HepG2 (cell line): ENCODE measurements at places on chromosomes 6 and 20. TPM values are rescaled to one million over a fixed set of nuclear protein-coding genes. Genes with fewer than 3 reads are reported as not detected.

DNA sequence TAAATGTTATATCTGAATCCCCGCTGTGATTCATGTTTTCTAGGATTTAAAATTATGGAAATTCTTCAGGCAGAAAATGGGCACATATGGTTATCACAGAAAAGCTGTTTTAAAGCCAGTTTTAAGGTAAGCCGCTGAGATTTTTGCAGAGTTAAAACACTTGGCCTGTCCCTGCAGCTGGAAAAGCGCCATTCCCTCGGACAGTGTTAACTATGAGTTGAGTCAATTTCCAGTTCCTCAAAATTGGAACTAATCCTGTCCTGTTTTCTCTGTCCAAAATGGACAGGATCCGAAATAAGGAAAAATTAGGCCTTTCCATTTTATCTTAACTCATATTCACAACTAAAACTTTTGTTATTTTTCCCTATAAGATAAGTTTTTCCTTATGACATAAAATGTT is 225.2 kb downstream of the SAMD5 start:
- DNase-seq, result no peak

- DNase-seq, result peak; percentile 69
Measured at GRCh38 chr6:142376800-142377496, 75.1 kb downstream of the ADGRG6 start.

DNA sequence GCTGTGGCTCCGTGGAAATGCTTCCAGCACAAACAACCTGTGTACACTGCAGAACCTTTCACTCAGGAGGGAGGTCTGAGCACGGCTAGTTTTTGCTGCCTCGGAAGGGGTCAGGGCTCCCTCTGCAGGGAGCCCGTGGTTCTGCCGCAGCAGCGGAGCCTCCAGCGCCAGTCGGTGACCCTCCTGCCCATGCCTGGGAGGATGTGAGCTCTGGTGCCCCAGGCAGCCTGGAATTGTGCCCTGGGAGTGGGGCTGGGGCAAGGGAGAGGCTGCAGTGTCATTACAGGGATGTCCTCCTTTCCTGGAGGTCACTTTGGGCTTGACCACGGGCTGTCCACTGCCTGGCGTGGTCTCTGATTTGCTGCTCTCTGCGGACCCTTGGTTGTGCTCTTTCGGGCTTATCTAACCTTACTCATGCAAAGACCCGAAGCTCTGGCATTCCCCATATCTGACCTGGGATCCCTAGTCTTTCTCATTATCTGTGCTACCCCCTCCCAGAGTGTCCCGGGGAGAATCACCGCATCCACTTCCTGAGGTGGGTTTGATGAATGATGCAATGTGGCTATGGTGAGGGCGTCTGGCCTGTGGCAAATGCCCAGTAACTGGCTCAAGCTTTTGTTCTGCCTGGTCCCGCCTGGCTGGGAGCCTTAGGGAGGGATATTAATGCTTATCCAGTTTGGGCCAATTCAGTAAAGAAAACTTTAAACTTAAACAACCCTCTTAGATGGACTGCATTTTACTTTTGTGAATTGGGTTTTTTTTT is 59.6 kb upstream of the TAGAP start:
- peak; percentile 23 for DNase-seq

DNA sequence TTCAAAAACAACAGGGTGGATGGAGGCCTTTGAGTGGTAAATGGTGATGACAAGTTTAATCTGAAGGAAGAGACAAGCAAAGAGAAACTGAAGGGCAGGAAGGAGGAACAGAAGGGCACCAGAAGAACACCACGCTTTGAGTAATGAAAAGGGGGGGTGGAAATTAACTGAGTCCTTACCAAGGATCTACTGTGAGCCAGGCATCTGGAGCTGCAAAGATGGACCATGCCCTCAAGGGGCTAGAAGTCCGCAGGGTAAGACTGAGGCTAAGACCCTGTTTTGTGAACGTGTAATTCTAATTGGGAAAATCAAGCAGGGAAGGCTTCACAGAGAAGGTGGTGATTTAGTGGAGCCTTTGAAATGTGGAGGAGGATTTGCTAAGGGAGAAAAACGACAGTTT is 1.6 kb downstream of the NDRG3 start:
- DNase-seq, result no peak

DNA sequence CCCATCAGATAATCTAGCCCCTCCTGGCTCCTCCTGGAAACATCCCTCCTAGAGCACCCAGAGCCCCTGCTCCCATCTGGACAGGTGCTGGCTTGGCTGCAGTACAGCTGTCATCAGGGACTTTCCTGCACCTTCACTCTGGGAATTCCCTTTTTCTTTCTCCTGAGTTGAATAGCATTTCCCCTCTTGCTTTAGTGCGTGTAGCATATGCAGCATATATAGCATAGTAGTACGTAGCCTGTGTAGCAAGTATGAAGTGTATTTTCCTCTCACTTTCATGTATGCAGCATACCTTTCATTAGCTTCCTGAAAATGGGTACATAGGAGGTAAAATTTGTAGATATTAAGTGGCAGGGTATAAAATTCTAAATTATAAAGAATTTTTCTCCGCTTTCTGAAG is 352.9 kb downstream of the ESR1 start:
- DNase-seq, result no peak

INSM1 gene
- not detected in 2 replicates for polyA plus RNA-seq

- DNase-seq, result no peak
Measured at GRCh38 chr6:34062156-34062555, 83.7 kb downstream of the GRM4 start.

RALGAPA2 gene
- polyA plus RNA-seq, result 13.8 and 15.7 TPM in 2 replicates

ELOVL4 gene
- not detected in 2 replicates for polyA plus RNA-seq

TFEB gene
- 18.7 and 21.6 TPM in 2 replicates for polyA plus RNA-seq

- DNase-seq, result peak; percentile 7
Measured at GRCh38 chr6:169162752-169163407, 90.8 kb downstream of the THBS2 start.

DNA sequence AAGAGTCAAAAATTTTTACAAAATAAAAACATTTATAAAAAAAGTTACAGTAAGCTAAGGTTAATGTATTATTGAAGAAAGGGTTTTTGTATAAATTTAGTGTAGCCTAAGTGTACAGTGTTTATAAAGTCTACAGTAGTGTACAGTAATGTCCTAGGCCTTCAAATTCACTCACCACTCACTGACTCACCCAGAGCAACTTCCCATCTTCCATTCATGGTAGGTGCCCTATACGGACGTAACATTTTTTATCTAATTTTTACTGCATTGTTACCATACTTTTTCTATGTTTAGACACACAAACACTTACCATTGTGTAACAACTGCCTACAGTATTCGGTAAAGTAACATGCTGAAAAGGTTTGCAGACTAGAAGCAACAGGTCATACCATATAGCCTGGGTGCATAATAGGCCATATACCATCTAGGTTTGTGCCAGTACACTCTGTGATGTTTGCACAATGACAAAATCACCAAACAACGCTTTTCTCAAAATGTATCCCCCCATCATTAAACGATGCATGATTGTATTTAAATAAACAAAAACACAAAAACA is 6.0 kb downstream of the MTFR2 start:
- no peak for DNase-seq

CCN2 gene
- 316 and 375 TPM in 2 replicates for polyA plus RNA-seq

GRCh38 chr6:134714679-134715078 is 235.2 kb downstream of the ALDH8A1 start:
- no peak for DNase-seq

GRCh38 chr6:46918806-46919205 is 2.9 kb downstream of the ADGRF5 start:
- DNase-seq, result no peak

- peak; percentile 10 for DNase-seq
Measured at GRCh38 chr20:6665621-6666355, 101.7 kb upstream of the BMP2 start.

DNA sequence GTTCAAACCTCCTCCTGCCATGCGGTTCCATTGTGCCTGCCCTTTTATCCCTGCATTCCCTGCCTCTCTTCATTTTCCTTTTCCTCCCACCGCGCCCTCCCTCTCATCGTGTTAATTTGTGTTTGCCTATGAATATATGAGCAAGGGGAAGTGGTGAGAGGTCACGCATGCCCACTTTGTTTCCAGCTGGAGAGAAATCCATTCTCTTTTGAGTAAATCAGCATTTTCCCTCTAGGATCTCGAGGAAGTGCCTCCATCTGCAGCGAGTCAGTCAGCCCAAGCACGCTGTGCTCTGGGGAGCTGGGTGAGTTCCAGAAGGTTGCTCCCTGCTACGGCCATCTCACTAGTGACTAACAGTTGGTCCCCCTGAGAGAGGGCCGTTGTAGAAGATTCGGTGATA is 42.9 kb downstream of the CDH26 start:
- no peak for DNase-seq

DNA sequence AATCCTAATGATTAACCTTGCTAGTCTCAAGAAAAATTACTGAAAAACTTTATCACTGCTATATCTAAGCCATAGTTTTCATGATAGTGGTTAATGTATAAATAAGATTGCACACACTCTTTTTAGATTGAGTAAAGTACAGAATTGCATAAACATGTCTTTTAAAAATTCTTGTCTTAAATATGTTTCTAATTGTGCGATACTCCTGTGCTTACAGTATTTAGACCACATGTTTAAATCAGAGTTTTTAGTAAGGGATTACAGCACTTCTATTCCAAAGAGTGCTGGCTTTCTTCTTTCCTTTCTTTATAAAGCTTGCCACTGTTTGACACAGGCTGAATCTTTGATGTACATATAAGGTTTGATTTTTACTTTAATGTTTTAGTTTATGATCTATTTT is 36.8 kb upstream of the RGS17 start:
- DNase-seq, result no peak

CYP24A1 gene
- 23.7 and 32.7 TPM in 2 replicates for polyA plus RNA-seq

DNA sequence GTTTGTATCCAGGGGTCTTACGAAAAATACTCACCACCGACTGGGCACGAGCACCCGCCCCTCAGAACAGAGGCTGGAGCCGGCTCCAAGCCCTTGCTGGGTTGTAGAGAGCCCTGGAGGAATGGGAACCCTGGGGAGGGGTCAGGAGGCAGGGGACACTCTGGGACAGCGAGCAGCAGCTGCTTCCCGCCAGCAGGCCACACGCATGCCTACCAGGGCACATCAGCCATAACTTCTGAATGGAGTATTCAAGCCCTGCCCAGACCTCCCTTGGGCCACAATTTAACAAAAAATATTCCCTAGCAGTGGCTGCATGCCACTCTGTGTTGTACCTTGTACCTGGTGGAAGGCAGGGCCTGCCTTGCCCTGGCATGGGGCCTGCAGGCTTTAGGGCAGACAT is 31.6 kb upstream of the CD93 start:
- no peak for DNase-seq

DNA sequence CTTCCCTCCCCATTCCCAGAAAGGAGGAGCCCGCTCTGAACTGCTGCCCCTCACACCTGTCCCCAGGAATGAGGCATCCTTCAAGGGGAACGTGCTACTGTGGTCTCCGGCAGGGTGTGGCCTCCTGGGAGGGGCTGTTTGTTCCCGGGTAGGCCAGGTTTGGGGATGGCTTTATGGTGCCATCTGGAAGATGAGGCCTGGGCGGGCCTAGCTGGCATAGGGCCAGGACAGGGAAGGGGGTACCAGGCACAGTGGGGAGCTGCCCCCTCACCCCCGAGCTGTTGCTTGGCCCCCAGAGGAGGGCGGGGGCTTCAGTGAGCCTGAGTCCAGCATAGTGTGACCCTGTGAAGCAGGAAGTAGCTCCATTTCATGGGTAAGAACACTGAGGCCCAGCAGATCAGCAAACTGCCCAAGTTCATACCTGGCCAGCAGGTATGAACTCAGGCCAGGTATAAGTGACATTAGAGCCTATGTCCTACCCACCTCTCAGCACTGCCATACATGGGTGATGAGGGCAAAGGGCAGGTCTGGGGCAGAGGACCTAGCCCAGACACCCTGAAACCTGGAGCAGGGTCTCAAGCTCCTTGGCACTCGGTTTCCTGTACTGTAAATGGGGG is 17.5 kb upstream of the SPDEF start:
- DNase-seq, result no peak

GRCh38 chr20:57893366-57893999 is 183.7 kb upstream of the PMEPA1 start:
- DNase-seq, result no peak

GRCh38 chr6:34085453-34086170 is 60.3 kb downstream of the GRM4 start:
- DNase-seq, result no peak

DNA sequence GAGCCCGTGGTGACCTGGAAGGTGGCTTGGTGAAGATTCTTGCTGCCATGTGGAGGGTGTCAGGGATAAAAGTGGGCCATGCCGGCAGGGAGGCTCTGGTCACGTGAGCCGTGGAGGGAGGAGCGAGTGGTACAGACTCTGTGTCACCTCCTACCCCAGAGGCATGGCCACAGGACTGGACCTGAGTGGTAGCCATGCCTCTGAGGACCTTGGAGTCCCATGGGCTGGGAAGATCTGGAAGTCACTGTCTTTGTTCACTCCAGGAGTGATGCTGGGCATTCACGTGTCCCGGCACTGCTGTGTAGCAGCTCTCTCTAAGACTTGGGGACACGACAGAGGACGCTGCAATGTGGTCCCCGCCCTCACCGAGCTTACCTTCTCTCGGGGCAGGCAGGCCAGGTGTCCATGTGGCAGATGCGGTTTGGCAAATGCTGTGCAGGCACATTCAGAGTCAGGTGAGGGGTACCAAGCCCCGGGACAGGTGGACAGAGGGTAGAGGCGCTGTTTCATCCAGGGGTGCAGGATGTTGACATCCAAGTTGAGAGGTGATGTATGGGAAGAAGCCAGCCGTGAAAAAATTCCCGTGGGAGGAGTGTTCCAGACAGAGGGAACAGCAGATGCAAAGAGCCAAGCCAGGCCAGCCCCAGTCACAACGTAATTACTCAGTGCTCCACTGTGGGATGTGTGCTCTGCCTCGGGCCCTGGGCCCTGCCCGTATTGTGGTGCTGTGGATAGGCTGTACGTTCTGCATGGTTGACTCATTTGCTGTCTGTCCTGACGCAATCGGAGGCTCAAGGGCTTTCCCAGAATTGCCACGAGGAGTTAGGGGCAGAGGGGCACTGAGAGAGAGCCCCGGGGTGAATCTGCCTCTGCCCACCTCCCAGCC is 307.8 kb downstream of the TAF4 start:
- no peak for DNase-seq

GRCh38 chr6:113564371-113565171 is 292.6 kb upstream of the MARCKS start:
- peak; percentile 74 for DNase-seq

NHLRC1 gene
- 0.04 TPM in 1 of 2 replicates, not detected in the other for polyA plus RNA-seq

ZMYND8 gene
- 81.4 and 84.7 TPM in 2 replicates for polyA plus RNA-seq

DNA sequence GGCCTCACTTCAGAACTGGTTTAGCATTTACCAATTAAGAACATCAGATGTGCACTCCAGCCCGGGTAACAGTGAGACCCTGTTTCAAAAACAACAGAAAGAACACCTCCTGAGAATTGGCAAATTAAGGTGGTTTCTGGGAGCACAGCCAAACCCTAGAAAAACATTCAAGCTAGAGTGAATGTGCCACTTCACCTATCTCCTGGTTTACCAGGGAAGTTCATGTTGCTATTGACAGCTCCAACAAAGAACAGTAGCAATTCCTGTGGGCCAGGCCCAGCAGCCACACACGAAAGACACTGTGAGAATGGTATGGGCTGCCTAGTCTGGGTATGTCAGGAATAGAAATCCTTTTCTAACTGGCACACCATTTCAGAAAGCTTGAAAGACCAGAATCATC is 4.9 kb downstream of the POLR1C start:
- no peak for DNase-seq

- no peak for DNase-seq
Measured at GRCh38 chr20:58723628-58723984, 31.0 kb downstream of the NPEPL1 start.

- DNase-seq, result peak; percentile 31
Measured at GRCh38 chr6:160730911-160731310, 28.9 kb downstream of the PLG start.

GRCh38 chr6:134058622-134059366 is 6.4 kb upstream of the SLC2A12 start:
- no peak for DNase-seq

SLC17A2 gene
- polyA plus RNA-seq, result 32.4 and 46.4 TPM in 2 replicates
